ENCODE measurements at places on chromosomes 1 and 21.

DNA sequence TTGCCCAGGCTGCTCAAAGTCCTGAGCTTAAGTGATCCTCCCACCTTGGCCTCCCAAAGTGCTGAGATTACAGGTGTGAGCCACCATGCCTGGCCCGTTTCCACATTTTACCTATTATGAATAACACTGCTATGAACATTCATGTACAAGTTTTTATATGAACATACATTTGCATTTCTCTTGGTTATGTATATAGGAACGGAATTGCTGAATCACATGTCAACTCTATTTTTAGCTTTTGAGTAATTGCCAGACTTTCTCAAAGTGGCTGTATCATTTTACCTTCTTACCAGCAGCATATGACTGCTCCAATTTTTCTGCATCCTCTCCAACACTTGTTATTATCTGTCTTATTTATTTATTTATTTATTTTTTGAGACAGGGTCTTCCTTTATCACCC is 2.7 kb downstream of the SPATA21 start:
- DNase-seq: no peak

- DNase-seq: peak; percentile 32
Measured at GRCh38 chr1:220776720-220777326, 9.9 kb upstream of the MTARC1 start.

GRCh38 chr1:186572509-186572908 is 107.7 kb downstream of the PTGS2 start:
- no peak for DNase-seq

- DNase-seq: no peak
Measured at GRCh38 chr1:27967884-27968466, 8.2 kb downstream of the XKR8 start.

- no peak for DNase-seq
Measured at GRCh38 chr1:80305466-80305865, 1298.9 kb upstream of the ADGRL4 start.

Data from NCI-H1436 treated with DMSO at 0.1 percent for 48 hours (cell line).